Heart right ventricle (tissue), 16 donors: ENCODE measurements at places on chromosomes 5 and 9. TPM values are rescaled to one million over a fixed set of nuclear protein-coding genes. Genes with fewer than 3 reads are reported as not detected.

The CER1 gene
- total RNA-seq, result not detected

The GNA14 gene
- total RNA-seq, result 1.9 TPM

The PTGDS gene
- total RNA-seq, result 1,129 TPM

The ABLIM3 gene
- total RNA-seq, result 189 TPM

The PCDHGA9 gene
- total RNA-seq, result 4.0 TPM

The AGXT2 gene
- not detected for total RNA-seq

The TIMD4 gene
- total RNA-seq, result not detected

The TBC1D9B gene
- total RNA-seq, result 34.2 TPM
